ENCODE measurements at places on chromosomes 1 and 21. TPM values are rescaled to one million over a fixed set of nuclear protein-coding genes. Genes with fewer than 3 reads are reported as not detected.

The TMEM82 gene
- not detected for total RNA-seq

The TNFRSF14 gene
- total RNA-seq: 0.09 TPM

The BARHL2 gene
- total RNA-seq: not detected

The IFNLR1 gene
- 1.3 TPM for total RNA-seq

The ADGRB2 gene
- 7.5 TPM for total RNA-seq

The SELENON gene
- total RNA-seq: 63.6 TPM

The FCRL4 gene
- total RNA-seq: not detected

All from A549 treated with CORT108297 at 1 μM for 4 hours (cell line).